Activated CD4-positive, alpha-beta T cell treated with anti-CD3 and anti-CD28 coated beads for 48 hours (primary cell): ENCODE measurements at places on chromosomes 12 and 14.

DNA sequence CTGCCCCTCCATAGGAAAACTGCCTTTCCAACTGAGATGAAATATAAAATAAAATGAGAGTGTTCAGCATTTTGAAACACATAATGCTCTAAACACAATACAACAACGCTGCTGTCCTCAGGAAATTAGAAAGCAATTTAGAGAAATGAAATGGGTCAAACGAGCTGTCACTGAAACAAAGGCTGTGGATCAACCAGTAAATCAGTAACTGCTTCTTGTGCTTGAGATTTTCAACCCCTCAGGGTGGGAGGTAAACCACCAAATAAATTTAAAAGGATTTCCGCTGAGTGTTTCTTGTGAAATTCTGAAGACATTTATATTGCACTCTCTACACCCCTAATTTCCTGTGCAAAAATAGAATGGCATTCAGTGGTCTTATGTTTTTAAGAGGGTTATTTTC is 657.1 kb upstream of the SEL1L start:
- no peak for DNase-seq

DNA sequence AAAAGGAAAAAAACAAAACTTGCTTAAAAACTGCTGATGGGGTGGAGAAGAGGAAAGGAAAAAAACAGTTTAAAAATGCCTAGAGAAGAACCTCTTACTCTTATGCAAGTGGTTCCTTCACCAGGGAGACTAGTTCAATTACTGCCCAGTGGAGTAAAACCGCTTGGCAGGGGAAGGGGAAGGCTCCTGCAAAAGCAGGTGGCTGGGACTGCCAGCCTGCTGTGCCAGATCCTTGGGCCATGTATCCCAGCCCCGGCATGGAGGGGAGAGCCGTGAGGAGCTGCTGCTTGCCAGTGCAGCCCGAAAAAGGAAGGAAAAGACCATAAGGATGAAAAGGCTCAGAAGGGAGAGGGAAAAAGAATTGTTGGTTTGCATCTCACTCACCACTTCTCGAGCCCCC is 123.0 kb downstream of the FSCB start:
- DNase-seq: no peak

DNA sequence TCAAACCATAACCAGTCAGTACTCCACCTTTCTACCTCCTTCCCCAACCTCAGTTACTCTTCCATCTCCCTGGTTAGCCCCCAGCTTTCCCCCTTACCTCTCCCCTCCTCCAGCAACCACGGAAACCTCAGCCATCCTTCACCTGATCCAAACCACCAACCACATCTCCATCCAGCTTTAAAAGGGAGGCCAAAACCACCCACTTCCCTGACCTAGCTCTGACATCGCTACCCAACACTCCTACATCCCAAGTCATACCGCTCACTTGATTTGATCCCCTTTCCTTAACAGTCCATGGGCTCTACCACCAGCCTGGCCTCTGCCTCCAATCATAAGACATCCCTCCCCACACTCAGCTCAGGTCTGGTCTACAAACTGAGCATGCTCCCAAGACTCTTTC is 1.5 kb downstream of the RAB35 start:
- no peak for DNase-seq

GRCh38 chr14:23468704-23469126 is 788 bp upstream of the NGDN start:
- no peak for DNase-seq

GRCh38 chr12:64175254-64175945 is 46.7 kb downstream of the KICS2 start:
- DNase-seq: no peak

GRCh38 chr14:93024493-93024892 is 91.2 kb downstream of the ITPK1 start:
- no peak for DNase-seq

DNA sequence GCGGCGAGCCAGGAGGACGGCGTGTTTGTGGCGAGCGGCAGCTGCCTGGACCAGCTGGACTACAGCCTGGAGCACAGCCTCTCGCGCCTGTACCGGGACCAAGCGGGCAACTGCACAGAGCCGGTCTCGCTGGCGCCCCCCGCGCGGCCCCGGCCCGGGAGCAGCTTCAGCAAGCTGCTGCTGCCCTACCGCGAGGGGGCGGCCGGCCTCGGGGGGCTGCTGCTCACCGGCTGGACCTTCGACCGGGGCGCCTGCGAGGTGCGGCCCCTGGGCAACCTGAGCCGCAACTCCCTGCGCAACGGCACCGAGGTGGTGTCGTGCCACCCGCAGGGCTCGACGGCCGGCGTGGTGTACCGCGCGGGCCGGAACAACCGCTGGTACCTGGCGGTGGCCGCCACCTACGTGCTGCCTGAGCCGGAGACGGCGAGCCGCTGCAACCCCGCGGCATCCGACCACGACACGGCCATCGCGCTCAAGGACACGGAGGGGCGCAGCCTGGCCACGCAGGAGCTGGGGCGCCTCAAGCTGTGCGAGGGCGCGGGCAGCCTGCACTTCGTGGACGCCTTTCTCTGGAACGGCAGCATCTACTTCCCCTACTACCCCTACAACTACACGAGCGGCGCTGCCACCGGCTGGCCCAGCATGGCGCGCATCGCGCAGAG is 873 bp downstream of the PLXNC1 start:
- peak; percentile 46 for DNase-seq
